ENCODE measurements at places on chromosomes 11 and 22.

DNA sequence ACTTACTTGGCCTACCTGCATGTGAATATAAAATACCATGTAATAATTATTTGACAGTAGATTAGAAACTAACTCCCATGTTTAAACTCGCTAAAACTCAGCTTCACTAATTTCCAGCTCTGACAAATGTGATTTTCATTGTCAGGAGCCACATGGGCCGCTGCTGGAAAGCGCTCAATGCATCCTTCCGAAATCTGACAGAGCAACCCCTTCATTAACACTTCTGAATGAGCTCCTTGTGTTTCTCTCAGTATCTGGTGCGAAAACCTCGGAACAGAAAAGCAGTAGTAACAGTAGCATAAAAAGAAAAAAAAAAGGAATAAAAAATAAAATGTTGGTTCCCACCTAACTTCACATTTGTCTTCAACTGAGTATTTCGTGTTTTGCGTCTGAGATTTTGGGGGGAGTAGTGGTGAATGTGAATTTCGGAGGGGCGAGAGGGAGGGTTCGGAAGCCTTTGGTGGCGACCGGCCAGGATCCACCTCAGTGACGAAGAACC is 710 bp downstream of the MTCH2 start:
- DNase-seq = no peak

GRCh38 chr11:75578977-75579376 is 16.9 kb downstream of the SERPINH1 start:
- DNase-seq = no peak

GRCh38 chr11:1854949-1855885 is 2.3 kb downstream of the LSP1 start:
- DNase-seq = no peak

DNA sequence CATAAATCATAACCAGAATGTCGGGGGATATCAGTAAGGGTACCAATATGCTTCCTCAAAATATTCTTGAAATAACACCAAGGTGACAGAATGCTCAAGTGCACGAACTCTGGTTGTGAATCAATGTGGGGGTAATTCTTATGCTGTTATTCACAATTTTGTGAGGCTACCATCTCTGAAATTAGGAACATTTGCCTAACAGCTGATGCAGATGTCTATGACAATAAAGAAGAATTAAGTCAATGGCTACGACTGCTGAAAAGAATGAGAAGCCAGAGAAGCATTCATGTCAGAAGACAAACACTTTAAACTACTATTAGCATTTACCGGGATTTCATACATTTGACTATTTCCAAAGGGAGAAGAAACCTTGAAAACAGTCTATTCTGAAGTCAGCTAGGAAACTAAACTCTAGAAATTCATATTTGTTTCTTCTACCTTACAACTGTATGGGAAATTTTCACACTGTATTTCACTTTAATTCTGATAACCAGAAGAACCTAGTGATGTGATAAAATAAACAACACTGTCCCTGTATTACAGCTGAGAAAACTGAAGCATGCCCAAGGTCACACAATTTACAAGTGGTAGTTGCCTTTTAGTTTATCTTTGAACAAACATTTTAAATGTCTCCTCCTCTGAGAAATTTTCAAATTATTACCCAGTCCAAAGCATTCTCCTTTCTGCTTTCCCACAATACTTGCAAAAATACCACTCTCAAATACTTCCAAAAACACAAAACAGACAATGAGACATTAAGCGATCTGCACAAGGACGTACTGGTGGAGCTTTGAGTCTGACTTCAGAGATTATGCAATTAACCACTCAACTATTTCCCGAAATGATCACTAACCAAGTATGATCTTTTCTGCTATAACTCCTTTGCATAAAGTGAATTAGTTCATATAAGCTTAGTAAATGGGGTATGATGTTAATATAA is 18.0 kb upstream of the ARHGAP32 start:
- no peak for DNase-seq

DNA sequence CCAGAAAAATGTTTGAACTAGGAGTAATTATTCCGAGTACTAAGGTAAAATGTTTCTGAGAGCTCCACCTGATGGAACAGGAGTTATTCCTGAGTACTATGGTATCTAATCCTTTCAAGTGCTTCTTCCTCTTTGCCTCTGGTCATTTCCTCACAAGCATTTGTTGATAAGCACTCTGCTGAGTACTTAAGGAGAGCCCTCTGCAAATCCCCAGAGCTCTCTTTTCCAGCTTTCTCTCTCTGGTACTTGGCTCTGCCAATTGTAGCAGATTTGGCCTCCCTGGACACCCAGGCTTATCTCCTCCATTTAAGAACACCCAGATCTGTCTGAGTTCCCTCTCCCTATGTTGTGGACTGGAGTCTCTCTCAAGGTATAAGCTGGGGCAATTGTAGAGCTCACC is 457.0 kb downstream of the MN1 start:
- no peak for DNase-seq

DNA sequence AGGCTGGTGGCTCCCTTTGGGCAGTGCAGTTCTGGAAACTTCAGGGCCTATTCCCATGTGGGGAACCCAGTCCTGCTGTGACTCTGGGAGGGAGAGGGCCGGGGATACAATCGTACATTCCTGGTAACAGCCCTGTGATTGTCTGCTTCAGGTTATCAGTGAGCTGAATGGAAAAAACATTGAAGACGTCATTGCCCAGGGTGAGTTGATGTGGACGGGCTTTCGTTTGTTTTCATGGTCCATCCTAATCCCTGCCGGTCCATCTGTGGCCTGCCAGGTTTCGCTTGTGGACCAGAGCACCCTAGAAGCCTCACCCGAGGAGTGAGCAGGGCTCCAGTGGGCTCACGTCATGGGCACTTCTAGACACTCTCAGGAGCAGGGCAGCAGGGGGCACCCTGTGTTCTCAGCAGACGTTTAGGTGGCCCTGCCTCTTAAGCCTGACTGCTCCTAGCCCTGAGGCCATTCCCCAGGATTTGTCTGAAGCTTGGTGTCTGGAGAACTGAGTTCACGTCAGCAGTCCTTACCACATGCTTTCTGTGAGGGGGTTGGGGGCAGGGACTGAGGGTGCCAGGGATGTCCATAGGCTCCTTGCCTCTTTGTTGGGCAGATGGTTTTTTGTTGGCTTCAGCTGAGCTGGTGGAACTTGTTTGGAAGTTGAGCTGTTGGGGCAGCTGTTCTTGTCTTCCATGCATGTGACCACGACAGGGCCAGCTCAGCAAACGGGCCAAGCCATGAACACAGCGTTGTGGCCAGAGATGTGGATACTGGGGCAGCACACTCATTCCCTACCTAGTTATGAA is 1.9 kb downstream of the RPLP2 start:
- no peak for DNase-seq

DNA sequence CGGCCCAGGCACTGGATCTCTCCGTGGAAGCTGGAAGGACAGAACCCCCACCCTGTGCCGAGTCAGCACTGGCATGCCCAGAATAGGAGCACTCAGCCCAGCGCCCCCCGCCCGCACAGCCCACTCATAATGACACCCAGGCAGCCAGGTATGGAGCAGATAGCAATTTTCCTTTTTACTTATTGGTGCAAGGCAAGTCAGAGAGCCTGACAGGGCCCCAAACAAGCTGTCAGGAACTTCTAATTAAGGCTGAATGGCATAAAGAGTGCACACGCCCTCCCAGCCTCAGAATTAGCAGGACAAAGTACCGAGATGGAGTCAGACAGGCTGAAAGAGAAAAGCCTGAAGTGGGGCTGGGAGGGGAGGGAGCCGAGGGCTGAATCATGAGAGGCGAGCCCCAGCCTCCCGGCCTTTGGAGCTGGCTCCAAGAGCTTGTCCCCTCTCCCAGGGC is 76.9 kb downstream of the DSCAML1 start:
- no peak for DNase-seq

DNA sequence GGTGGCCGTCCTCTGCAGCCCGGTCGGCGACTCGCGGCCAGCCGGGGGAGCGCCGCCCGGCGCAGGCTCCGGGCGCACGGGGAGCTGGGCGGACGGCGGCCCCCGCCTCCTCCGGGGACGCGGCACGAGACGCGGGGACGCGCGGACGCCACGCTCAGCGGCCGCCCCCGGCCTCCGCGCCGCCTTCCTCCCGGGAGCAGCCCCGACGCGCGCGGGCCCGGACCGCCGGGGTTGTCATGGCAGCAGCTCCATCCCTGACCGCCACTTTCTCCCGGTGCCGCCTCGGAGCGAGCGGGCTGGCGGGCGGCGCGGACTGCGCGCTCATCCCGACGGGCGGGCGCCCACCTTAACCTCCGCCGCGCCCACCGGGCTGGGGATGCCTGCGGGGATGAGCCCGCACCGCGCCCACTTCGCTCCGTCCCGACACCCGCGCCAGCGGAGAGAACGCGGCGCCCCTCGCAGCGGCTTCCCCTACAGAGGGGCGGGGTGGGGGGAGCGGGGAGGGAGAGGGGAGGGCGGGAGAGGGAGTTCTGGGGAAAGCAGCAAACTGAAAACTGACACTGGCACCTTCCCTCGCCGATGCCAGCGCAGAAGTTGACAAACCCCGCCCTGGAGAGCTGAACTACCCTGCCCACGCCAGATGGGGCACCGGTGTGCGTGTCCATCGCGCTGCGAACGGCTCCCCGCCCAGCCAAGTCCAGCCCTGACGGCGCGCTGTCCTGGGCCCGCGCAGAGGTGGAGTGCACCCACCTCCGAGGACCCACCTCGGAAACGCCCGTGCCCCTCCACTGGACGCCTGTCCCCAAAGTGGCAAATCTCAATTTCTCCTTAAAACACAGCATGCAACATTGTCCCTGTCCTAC is 588.4 kb downstream of the OPCML start:
- DNase-seq = no peak

DNA sequence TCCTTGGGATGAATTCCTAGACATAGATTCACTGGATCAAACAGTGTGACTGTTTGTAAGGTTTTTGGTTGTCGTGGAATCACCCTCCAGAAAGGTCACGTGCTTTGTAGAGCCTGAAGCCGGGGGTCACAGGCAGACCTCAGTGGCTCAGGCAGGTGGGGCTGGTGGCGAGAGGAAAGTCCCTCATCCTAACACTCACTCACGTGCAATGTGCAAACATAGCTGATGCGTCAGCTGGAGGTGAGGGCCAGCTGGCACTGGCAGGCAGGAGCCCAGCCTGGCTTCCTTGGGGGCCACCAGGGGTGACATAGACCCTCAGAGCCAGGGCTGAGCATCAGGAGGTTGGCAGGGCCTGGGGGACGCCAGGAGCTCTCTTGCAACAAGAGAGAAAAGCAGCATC is 90.0 kb downstream of the ARHGAP8 start:
- peak; percentile 7 for DNase-seq

GRCh38 chr11:69071086-69071800 is 22.5 kb downstream of the TPCN2 start:
- no peak for DNase-seq

- DNase-seq = no peak
Measured at GRCh38 chr11:68987211-68987610, 6.4 kb upstream of the MRGPRD start.
